GM23338 (cell line): ENCODE measurements at places on chromosomes 12 and 14.

GRCh38 chr14:64082837-64083236 lies 211.3 kb downstream of the ESR2 start:
- DNase-seq: no peak

DNA sequence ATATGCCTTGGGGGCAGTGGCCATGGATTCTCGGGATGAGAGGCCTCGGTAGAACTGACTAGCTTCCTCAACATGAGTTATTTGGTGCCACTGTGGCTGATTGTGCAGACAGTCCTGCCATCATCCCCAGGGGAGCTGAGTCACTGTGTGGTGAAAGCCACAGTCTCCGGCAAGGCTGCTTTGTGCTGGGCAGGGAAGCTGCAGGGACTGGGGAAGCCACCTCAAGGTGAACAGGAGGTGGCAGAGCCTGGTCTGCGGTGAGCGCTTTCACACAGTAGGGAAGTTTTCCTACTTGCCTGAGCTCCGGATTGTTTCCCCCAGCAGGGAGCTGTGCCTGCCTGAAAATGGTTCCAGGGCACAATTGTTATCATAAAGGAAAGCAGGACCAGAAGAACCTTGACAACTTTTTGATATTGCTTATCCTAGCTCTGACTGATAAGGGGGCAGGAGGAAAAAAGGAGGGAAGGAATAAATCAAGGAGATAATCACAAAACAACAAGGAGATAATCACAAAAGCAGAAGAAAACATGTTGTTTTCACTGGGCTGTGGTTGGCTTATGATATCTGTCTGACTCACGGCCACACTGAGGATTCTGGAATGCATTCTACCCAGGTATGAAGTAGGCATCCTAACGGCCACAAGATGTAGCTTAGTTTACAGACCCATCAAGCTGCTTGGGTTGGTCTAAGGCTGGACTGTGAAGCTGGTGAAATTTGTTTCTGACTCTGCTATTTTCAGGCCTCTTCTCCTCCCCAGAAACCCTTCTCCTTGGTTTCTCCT lies 32.2 kb upstream of the GNG2 start:
- no peak for DNase-seq

DNA sequence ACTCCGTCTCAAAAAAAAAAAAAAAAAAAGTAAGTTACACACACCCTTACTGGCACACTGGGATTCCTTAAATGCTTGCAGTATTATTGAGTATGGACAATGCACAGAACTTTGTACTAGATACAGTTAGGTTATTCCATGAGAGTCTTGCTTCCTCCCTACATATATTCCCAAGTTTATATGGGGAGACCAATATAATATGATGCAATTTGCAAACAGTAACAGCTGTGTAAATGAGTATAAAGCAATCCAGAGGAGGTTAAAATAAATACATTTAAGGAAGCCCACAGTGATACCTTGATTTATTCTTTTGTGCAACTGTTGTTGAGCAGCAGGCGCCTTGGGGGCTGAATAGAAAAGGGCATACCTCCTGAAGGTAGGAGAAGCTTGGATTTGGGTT lies 26.6 kb downstream of the RASSF3 start:
- DNase-seq: no peak

GRCh38 chr12:6533653-6533922 lies 729 bp upstream of the GAPDH start:
- no peak for DNase-seq

- no peak for DNase-seq
These were observed 5.9 kb upstream of the TUNAR start for GRCh38 chr14:95870772-95871171.

DNA sequence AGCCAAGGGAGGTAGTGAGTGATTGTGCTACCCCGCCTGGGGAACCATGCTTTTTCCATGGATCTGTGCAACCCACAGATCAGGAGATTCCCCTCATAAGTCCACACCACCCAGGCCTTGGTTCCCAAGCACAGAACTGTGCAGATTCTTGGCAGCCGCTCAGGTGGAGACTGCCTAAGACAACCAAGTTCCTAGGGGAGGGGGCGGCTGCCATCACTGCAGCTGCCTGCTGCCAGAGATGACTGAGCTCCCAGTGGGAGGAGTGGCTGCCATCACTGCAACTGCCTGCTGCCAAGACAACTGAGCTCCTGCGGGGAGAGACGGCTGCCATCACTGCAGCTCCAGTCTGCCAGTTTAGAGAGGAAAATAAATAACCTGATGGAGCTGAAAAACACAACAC lies 138.3 kb upstream of the GARIN2 start:
- DNase-seq: no peak

GRCh38 chr14:70716958-70717357 lies 75.2 kb downstream of the TTC9 start:
- no peak for DNase-seq

DNA sequence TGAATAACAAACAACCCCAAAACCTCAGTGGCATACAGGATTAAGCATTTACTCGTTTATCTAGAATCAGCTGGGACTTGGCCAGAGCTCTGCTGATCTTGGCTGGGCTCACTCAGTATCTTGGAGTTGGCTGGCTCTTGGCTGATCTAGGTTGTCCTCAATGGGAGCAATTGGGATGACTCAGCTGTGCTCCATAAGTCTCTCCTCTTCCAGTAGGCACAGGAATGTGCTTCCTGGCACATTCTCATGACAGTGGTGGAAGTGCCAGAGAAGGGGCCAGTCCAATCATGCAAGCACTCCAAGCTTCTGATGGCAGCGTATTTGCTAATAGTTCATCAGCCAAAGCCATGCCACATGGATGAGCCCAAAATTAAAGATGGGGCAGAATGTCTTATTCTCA lies 41.7 kb upstream of the ANO4 start:
- no peak for DNase-seq
